Bone marrow (tissue), 2 donors: ENCODE measurements at places on chromosomes 7 and 10.
A peak's percentile ranks its signal among the peaks of the same experiment; 100 is the strongest.

GRCh38 chr7:121138262-121138933 lies 149.9 kb downstream of the CPED1 start:
- peak; percentile 21 for DNase-seq

- no peak for DNase-seq
Observed at GRCh38 chr7:23072048-23072447, 33.5 kb upstream of the KLHL7 start.

- no peak for DNase-seq
Observed at GRCh38 chr7:2497500-2498336, 21.5 kb upstream of the GRIFIN start.

DNA sequence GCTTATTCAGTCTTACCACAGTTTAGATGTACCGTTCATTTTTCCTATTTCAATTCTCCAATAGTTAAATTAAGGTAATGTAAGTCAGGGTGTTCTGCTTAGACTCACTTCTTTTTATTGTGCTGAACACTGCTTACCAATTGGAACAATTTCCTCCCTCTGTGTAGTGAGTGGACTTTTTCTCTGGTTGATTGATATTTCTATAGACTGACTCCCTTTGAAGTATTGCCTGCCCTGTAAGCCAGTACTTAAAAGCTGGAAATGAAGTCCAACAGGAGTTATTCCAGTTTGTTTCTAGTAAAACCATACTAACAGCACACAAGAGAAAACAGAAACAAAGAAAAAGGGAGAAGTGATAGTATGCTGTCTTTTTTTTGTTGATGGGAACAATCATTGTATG lies 1674.9 kb downstream of the REEP3 start:
- DNase-seq = no peak

DNA sequence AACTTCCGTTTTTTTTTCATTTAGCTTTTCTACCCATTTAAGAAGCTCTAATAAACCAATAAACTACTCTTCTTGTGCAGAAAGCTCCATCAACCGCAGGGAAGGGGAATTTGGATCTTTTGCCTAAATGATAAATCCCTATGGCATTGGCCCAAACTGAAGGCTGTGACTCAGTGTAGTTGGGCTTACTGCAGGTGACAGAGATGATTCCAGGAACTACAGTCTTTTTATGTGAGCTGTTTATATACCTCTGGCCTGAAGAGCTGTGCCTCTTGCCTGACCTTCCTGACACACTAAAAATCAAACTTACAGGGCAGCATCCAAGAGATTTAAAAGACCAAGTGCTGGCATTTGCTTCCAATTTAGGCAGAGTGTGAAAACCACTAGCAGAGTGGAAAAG lies 25.2 kb downstream of the ABCB1 start:
- DNase-seq = no peak

- DNase-seq = no peak
Observed at GRCh38 chr10:44316187-44316921, 68.5 kb downstream of the CXCL12 start.

DNA sequence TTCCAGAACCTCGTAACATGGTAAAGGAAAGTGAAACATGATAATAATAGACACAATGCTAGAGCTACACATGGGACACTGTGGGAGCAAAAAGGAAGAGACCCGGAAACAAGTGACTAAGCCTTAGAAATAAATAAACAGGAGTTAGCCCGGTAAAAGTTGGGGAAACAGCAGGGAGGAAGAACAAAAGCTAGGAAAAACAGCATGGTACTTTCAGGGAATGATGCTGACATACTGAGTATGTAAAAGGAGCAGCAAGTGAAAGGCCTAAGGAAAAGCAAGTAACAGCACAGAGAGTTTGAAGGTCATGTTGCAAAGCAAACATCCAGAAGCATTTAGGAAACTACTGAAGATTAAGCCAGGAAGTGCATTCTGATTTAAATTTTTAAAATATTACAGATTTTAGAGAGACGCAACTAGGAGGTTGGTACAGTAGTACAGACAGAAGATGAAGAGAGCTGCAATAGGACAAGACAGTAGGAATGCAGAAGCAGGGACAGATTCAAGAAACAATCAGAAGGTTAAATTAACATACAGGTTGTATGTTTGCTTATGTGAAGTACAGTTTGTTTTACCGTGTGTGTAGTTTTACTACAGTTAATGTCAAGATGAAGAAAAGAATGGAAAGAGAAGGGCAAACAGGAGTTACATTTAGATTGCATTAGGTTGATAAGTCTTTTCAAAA lies 63.7 kb downstream of the ARHGAP12 start:
- DNase-seq = peak; percentile 39

GRCh38 chr7:111183321-111183720 lies 92.4 kb downstream of the LRRN3 start:
- DNase-seq = no peak

GRCh38 chr10:62473241-62473640 lies 99.1 kb downstream of the ZNF365 start:
- DNase-seq = no peak

DNA sequence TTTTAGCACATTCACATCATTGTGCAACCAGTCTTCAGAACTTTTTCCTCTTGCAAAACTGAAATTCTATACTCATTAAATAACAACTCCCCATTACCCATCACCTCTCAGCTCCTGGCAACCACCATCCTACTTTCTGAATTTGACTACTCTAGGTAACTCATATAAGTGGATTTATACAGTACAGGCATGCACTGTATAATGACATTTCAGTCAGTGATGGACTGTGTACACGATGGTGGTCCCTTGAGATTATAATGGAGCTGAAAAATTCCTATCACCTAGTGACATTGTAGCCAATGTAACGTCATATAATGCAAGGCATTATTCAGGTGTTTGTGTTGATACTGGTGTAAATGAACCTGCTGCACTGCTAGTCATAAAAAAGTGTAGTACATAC lies 60.1 kb downstream of the BTRC start:
- DNase-seq = no peak

- no peak for DNase-seq
Observed at GRCh38 chr7:41097501-41097900, 605.4 kb downstream of the INHBA start.

- DNase-seq = no peak
Observed at GRCh38 chr10:29344073-29344820, 55.4 kb downstream of the LYZL1 start.

- DNase-seq = no peak
Observed at GRCh38 chr10:72108830-72109635, 20.7 kb upstream of the SPOCK2 start.

DNA sequence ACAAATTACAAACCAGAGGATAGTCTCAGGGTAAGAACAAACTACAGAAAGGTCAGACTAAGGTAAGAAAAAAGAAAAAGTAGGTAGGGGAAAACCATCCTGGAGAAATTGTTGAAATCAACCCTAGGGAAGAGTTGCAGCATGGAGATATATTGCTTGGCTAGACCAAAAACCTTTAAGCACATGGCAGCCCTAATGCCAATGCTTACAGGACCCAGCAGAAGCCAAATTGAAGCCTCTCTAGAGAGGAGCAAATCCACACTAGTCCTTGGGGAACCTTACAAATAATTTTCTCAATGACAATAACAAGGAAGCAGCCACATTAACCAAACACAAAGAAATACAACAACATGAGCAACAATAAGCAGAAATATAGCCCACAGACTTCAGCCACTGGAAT lies 81.9 kb downstream of the CNOT4 start:
- DNase-seq = no peak

DNA sequence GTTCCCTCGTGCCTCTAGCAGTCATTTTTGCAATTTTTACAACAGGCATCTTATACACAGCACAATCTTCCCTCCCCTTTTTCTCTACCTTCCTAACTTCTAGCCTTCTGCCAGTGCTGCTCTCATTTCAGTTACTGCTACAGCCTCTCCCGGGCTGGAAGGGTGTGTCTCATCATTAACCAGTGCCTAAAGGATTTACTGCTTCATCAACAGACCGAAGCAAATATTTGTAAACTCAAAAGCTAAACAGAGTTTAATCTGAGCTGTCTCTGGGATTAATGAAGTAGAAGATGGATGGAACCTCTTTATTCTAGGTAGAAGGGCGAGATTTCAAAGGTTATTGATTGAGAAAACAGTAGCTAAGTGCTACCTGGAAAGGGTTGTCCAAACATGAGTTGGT lies 94.3 kb downstream of the PRPF18 start:
- no peak for DNase-seq
